ENCODE measurements at places on chromosomes 1 and 21. TPM values are rescaled to one million over a fixed set of nuclear protein-coding genes. Genes with fewer than 3 reads are reported as not detected.

DNA sequence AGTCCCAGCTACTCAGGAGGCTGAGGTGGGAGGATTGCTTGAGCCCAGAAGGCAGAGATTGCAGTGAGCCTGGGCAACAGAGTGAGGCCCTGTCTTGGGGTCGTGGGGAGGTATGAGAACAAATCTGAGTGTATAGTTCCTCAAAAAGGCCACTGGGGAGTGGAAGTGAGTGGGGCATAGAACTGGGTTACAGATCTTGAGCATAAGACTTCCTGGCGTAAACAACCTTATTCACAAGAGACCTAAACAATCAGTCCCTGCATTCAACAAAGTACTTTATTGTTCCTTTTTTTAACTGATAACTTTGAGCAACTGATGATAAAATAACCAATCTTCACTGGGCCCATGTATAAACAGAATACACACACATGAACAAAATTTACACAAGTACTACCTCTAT lies 72.7 kb upstream of the MUTYH start:
- no peak for DNase-seq

The OR2T10 gene
- total RNA-seq: not detected

The NECTIN4 gene
- not detected for total RNA-seq

DNA sequence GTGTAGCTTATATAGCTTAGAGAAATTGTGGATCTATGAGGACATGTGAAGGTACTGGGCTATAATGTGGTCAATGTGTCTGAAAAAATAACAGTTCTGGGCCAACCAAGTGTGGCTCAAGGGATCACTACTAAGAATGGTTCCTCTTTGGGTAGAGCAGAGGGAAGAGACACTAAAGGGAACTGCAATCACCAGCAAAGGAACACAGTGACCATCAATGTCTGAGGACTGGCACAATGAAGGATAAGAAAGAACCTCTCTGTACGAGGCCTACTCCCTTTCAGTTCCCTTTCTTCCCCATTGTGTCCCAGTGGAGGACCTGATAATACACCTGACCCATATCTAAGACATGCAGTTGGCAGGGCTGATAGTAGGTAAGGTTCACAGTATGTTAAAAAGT lies 89.9 kb upstream of the JAK1 start:
- DNase-seq: no peak

The LRRC53 gene
- not detected for total RNA-seq

DNA sequence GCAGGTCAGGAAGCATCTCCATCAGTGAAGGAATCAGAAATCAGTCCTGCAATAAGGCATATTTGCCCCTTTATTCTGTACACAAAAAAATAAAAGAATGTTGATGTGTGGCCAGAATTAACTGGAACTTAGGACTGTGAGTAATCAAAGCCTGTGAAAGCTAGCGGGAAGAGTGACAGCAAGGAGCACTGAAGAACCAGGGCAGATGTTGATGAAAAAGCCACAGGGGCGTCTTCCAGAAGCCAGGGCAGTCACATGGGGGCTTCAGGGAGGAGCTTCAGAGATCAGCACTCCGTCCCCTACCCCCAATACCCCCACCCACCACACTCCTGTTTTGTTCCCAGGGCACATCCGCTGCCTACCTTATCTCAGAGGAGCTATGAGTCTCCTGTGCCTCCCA lies 502.8 kb downstream of the AJAP1 start:
- no peak for DNase-seq

- DNase-seq: no peak
Observed at GRCh38 chr1:190001187-190001586, 476.5 kb downstream of the BRINP3 start.

DNA sequence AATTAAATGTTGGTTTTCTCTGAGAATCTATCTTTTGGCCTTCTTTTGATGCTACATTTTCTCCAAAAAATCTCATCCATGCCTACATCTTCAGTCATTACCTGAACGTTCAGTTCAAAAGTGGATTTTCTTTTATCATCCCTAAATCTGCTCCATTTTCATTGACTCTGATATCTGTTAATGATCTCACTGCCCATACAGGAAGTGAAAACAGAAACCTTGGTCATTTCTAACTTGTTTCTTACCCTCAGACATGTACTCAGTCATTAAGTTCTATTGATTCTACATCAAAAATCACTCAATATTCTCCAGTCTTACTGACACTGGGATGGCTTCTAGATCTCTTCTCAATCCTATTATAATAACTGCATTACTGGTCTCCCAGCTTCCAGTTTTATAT lies 22.7 kb downstream of the PRKACB start:
- DNase-seq: no peak

DNA sequence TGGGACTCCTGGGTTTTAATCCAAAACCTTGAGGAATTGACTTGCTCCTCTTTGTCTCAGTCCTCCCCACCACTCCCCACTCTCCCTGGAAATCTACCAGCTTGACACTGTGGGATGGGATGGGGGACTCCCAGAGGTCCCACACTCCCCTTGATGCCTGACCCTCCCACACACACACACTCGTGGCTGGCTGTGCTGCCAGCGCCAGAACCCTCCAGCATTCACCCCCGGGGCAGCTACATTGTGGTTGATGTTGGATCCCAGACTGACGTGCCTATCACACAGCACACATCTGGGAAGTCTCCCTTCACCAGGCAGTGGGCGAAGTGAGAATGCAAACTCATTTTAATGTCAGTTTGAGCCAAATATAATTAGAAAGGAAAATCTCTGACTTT lies 10.0 kb downstream of the KIRREL1 start:
- no peak for DNase-seq

GRCh38 chr1:44613941-44614340 lies 60.3 kb downstream of the TMEM53 start:
- no peak for DNase-seq

- DNase-seq: no peak
Observed at GRCh38 chr1:102942324-102942723, 166.0 kb downstream of the COL11A1 start.

The SPRR1B gene
- not detected for total RNA-seq

GRCh38 chr1:42736152-42736551 lies 3.9 kb downstream of the CLDN19 start:
- no peak for DNase-seq

DNA sequence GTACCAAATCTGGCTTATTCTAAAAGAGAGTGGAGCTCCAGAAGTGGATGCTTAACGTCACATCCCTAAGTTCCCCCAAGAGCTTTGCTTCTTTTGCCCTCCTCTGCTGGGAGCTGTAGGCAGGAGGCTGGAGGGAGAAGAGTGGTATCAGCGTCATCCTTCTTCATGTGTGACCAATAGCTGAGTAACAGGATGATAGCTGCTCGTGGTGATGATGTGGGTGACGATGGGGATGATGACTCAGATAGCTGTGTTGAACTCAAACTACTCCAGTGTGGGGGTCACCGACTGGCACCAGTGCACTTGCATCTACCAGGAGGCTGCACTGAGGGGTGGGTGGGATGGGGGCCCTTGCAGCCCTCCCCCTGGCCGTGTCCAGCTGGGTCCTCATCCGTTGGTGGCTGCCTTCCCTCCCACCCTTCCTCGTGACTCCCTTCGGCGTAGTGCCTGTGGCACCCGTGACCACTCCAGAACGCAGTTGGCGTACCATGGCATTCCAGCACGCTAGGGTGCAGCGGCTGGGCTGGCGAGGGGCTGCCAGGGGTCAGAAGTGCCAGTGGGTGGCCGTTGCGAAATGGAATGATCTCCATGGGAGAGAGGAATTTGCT lies 1.1 kb downstream of the IGFN1 start:
- DNase-seq: no peak

DNA sequence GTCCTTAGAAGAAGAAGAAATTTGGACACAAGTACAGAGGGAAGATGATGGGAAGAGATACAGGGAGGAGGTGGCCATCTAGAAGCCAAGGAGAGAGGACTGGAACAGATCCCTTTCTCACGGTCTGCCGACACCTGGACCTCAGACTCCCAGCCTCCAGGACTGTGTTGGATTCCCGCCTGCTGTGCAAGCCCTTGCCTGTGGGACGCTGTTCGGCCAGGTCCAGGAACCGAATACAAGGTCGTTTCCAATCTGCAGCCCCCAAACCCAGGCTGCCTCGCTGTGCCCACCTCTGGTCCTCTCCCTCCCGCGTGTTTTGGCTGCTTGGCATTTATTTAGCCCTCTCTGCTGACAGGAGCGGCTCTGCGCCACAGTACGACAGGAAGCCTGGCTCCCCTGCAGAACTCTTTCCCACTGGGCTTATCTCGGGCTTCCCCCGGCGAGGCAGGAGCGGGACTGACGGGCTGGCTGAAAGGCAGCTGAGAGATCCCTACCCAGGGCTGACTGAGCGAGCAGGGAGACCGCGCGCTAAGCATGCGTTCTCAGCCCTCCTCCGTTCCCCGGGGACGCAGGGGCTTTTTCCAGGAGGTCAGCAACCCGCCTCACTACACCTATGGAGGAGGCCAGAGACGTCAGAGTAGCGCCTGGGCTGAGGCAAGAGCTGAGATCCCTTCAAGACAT lies 238.4 kb downstream of the TNR start:
- DNase-seq: no peak

GRCh38 chr1:234977875-234978396 lies 150.7 kb downstream of the TOMM20 start:
- DNase-seq: no peak

The TPTE gene
- total RNA-seq: not detected

DNA sequence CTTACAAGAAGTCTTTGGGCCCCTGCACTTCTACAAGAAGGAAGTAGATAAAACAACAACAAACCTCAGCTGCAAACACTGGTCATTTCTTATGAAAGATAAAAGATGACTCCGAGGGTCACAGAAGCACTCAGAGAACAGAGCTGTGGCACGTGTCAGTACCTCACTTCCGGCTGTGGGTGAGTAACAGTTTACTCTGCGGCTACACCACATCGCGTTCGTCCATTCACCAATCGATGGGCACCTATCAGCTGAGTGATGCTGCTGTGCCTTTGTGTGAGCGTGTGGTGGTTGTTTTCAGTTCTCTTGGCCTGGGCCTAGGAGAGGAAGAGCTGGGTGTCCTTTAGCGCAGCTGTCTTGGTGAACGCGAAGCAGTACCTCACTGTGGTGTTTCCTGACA lies 49.9 kb downstream of the COL6A1 start:
- no peak for DNase-seq

DNA sequence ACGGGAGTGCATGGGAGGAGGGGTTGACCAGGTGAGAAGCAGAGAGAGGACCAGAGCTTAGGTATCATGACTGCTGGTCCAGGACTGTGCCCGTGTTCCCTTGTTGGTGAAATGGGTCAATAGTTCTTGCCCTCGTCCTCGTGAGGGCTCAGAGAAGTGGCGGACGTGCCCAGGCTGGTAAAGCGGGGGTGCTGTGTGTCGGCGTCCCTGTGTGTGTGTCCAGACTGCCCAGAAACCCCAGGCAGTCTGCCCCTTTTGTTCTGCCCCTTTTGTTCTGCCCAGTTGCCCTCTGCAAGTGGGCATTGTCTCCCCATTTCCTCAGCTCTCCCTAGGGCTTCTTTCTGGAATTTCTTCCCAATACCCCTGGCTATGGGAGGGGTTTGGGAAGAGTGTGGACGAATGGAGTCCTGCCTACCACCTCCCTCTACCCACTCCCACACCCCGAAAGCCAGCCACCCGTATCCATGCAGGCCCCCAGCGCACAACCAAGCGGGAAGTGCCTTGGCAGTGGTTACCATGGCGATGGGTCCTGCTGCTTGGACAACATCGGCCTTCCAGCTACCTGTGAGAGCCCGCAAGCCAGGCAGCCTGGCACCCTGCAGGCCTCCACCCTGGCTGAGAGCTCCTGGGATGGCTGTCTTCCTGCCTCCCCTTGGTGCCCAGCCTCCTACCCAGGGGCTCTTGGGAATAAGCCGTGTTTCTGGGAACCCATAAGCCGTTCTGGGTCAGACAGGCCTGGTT lies 34.7 kb downstream of the ACOT11 start:
- DNase-seq: no peak

DNA sequence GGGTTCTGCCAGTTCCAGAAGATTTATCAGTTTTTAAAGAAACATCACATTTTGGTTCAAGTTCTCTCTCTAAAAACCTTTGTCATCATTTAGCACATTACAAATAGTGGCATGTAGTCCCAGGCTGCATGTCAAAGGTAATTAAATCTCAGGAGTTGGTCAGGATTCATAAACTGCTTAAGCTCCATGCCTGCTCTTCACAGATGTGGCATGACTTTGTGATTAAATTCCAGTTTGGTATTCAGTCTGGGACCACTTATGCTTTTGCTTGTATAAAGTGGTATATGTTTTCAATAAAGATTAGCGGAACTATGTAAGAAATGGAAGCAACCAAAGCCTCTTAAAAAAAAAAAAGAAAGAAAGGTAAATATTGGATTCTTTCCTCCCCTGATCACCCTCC lies 408.0 kb downstream of the DISC1 start:
- no peak for DNase-seq

The RNU1-4 gene
- 1,159 TPM for total RNA-seq

DNA sequence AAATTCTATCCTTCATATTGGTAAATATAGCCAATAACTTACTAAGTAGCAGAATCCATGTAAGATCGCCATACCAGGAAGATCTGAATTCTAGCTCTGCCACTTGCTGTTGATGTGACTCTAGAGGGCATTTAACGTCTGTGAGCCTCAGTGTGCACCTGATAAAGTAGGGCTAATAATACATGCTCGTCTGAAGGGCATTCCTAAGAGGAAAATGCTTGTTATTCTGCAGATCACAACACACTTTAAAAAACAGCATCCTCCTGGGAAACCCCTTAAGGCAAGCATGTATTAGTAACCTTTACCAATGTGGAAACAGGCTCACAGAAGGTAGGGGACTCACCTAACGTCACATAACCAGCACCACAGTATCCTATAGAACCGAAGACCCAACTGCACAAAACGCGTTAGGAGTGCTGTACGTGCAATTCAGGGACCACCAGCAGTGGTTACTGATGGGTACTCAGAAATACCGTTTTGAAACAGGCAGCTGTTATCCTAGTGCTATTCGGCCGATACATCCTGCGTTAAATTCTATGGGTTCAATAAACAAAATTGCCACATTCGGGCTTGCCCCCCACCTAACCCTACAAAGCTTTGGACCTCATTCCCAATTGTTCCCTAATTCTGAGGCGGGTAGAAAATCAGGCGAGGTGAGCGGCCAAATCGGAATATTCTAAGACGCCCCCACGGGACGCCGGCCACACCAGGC lies 758 bp downstream of the DEPDC1 start:
- no peak for DNase-seq

All from left lobe of liver (tissue), 2 donors.